CD4-positive, alpha-beta T cell treated with Interleukin-2 at 100 ng/mL for 4 hours (primary cell): ENCODE measurements at places on chromosomes 13 and 19.

DNA sequence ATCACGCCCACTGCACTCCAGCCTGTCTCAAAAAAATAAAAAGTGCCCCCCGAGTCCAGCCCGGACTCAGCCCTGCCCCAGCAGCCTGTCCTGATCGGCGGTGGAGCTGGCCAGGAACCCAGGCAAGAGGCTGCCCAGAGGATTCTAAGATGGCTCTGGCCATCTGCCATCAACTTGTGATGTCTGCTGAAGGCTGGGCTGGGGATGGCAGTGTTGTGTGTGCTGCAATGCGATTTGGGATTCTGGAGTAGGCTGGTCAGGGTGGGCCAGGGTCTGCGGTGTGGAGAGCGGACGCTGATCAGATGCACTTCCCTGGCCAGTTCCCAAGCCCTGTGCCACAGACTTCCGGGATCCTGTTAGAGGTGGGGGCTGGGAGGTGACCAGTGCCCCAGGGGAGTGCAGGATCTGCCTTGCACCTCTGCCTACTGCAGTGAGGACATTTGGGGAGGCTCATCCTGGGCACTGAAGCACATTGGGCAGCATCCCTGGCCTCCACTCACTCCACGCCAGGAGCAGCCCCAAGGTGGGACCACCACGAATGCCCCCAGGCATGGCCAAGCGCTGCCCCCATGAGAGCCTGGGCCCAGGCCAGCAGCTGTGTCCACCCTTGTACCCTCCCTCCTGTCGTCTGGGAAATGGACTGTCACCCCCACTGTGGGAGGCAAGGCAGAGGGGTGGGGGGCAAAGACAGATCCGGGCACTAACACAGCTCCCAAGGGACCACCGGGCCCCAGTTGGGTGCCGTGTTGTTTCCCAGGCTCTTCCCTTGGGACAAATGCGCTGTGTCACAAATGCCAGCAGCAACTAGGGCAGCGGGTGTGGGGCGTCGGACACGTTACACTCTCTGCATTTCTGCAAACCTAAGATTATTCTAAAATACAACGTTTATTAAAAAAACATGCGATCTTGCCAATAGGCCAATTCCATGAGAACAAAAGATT is 3.4 kb upstream of the TBXA2R start:
- DNase-seq = no peak

DNA sequence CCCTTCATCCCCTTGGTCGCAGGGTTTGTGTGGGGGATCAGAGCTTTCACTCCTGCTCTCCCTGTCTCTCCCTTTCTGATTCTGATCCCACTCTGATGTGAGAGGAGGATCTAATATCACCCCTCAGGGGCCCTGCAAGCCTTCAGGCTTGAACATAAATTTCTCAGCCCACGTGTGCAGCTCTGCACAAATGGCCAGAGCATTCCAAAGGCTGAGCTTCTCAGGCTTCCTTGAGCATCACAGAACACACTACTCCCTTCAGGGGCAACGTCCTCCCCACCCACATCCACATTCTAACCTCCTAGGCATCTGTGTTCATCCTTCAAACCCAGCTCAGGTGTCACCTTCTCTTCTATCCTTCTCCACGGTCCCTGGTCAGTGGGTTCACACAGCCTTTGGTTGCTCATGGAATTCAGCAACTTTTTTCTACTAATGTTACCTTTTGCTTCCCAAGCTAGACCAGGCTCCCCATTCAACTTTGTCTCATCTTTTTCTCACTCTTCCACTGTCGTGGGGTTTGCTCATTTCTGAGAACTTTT is 24.4 kb upstream of the DOCK9 start:
- no peak for DNase-seq

DNA sequence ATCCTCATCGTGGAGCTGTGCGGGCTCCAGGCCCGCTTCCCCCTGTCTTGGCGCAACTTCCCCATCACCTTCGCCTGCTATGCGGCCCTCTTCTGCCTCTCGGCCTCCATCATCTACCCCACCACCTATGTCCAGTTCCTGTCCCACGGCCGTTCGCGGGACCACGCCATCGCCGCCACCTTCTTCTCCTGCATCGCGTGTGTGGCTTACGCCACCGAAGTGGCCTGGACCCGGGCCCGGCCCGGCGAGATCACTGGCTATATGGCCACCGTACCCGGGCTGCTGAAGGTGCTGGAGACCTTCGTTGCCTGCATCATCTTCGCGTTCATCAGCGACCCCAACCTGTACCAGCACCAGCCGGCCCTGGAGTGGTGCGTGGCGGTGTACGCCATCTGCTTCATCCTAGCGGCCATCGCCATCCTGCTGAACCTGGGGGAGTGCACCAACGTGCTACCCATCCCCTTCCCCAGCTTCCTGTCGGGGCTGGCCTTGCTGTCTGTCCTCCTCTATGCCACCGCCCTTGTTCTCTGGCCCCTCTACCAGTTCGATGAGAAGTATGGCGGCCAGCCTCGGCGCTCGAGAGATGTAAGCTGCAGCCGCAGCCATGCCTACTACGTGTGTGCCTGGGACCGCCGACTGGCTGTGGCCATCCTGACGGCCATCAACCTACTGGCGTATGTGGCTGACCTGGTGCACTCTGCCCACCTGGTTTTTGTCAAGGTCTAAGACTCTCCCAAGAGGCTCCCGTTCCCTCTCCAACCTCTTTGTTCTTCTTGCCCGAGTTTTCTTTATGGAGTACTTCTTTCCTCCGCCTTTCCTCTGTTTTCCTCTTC is 6.3 kb downstream of the MYADM start:
- DNase-seq = no peak

GRCh38 chr13:110466266-110466915 is 95.1 kb downstream of the RAB20 start:
- DNase-seq = no peak

GRCh38 chr19:31583148-31583547 is 233.9 kb upstream of the TSHZ3 start:
- no peak for DNase-seq

DNA sequence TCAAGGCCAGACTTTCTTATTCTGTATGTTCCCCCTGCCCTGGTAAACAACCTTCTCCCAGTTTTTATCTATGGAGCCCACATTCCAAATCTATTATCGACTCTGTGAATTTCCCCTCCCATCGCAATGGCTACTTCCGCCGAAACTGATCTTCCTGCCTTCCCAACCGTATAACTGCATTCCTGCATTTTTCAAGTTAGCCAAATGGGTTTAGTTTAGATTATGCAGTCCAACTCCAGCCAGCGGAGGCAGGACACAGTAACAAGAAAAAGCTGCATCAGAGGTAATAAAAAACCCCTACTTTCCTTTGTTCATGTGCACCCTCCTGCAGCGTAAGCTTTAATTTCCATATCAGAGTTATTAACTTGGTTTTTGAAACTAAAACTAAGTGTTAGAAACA is 112.2 kb upstream of the ZNF91 start:
- DNase-seq = no peak

DNA sequence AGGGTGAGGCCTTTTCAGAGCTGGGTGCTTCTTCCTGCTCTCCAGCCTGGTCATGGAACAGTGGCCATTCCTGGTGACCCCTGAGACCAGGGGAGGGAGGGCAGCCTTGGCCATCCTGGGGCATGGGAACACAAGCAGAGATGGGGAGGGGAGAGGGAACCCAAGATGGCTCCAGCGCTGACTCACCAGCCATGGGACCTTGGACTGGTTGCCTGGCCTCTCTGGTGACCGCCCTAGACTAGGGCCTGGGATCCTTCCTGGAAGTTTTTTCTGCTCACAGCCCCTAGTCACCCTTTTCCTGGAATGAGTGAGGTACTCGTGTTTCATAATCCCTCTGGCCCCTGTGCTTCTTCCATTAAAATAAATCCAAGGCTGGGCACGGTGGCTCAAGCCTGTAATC is 3.3 kb upstream of the OPA3 start:
- no peak for DNase-seq

- no peak for DNase-seq
These were observed 34.7 kb upstream of the RANBP3 start for GRCh38 chr19:6012426-6013170.
